Activated T-cell treated with anti-CD3 and anti-CD28 coated beads for 48 hours (primary cell): ENCODE measurements at places on chromosomes 3 and 15.

- no peak for DNase-seq
Observed at GRCh38 chr15:47872208-47872607, 154.9 kb downstream of the SEMA6D start.

GRCh38 chr3:14162178-14162577 lies 16.2 kb downstream of the XPC start:
- DNase-seq, result no peak

- DNase-seq, result no peak
Observed at GRCh38 chr15:70160267-70160666, 62.5 kb upstream of the TLE3 start.

DNA sequence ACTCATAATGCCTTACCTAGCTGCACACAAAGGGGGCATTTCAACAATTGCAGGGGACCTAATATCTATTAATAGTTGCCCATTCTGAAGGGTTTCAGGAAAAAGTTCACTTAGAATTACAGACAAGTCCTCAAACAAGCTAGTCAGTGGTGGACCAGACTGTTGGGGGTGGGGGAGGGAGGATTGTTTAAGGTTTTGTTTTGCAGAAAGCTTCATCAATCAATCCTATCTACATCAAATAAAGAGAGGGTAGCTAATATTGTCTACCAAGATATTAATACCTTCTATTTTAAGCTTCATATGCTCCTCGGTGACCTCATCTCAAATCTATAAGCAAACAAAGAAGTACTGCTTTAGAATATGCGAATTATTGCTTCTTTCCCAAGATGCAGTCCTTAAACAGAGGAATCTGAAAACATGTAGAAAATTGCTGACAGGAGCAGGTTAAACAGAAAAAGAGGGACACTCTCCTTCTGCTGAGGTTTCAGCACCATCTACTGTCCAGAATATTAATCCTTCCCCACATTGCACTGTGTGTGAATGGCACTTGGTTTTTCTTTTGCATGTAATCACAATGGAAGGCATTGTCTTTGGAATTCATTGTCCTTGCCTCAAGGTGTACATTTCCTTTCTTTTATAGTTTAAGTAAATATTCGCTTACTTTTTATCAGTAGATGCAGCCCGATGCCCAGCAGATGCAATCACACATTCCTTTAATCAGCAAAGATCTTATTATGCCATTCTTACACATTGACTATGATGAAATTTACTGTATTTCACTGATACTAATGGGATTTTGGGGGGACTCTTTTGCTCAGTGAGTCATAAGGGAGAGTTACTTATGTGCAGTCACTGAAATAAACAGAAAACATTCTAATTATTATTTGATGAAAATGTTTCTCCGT lies 94.7 kb downstream of the IL5RA start:
- DNase-seq, result no peak

GRCh38 chr15:90033448-90033847 lies 32.3 kb downstream of the ZNF710 start:
- no peak for DNase-seq

GRCh38 chr3:62319570-62320243 lies 53.6 kb downstream of the FEZF2 start:
- no peak for DNase-seq

- DNase-seq, result no peak
Observed at GRCh38 chr3:57654267-57654666, 38.6 kb downstream of the DENND6A start.

DNA sequence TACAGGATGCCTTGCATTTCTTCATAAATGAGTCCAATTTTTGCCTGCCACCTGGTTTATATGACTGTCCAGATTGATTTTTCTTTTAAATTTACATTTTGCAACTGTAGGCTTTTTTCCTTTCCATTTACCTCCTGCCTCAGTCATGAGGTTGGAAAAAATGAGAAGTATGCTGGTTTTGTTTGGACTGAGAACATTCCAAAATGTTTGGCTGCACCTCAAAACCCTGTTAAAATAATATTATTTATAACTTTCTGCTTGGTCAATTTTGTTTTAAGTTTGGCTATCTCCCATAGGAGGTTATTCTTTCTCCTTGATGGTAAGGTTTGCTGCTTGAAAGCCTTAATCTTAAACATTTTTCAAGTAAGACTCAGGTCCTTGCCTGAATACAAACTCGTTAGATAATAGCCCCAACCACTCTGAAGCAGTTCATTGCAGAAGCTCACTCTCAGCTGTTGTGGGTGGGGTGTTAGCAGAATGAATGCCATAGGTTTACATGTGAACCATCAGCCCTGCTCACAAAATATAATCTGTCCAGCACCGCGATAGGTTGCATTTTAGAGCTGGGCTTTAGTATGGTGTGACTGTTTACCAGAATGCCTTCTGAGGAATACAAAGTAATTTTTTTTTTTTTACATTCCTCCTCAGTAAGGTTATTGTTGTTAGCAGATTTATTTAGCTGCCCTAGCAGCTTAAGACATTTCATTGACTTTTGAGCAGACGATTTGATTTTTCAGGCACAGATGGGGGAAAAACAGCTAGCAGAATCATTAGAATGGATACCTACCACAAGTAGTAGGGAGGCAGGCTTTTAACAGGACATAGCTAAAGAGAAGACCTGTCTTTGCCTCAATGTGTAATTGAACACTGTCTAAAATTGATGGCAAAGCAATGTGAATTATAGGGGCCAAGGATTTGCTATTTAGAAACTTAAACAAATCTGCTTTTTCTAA lies 630.8 kb upstream of the KCNMB2 start:
- no peak for DNase-seq

DNA sequence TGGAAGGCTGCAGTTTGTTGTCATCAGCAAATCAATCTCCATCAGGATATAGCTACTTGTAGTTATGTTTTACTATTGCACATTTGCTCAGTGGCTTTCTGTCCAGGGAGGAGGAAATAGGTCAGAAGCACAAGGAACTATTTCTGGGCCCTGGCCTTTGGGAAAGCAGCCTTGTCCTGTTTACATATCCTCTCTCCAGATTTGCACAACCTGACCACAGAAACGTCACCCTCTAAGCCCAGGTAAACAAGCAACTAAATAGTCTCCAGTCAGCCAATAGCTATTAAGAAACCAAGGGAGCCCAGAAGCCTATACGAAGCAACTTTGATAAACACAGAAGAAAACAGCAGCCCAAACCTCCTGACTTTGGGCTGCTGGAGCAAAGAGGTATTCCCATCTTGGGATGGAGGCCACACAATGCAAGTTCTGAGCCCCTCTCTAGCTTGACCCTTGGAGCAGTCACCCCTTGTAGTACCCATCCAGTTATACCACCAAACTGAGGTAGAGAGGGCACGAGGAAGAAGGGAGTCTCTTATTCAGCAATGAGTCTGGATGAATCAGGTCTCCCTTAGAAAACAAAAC lies 2.3 kb upstream of the FEM1B start:
- no peak for DNase-seq

DNA sequence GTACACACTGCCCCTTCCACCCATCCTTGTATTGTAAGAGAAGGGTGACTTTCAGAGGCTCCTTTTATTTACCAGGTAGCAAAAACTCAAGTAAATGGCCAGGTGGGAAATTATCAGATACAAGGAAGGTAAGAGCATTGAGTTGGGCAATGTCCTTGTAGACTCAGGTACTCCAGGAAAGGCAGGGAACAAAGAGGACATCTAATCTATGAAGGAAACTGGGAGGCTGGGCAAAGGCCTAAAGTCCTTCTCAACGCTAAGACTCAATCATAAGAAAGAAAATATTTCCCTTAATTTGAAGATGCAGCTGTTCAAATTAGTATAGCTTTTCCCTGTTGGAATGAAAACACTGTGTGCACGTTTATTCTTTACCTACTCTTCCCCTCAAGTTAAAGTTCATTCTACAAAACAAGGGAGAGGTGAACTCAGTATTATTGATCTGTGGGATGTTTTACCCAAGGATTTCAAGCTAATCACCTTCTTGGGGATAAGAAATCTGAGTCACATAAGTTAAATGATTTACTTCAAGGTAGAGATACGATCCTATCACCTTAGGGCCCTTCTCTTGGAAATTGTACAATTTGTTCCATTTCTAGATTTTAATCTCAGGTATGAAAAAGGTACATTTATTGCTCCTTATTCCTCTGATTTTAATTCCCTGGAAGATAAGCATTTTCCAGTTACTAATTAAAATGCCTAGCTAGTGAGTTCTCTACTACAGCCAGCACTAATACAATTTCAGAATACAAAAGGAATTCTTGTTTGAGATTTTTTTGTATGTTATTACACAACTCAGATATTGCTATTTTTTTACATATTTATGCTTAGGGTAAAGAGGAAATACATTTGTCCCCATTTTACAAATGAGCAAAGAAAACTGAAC lies 80.6 kb downstream of the PLD1 start:
- DNase-seq, result no peak

GRCh38 chr3:62159709-62160092 lies 213.6 kb downstream of the FEZF2 start:
- DNase-seq, result no peak

- no peak for DNase-seq
Observed at GRCh38 chr3:134682196-134682880, 31.5 kb upstream of the KY start.

DNA sequence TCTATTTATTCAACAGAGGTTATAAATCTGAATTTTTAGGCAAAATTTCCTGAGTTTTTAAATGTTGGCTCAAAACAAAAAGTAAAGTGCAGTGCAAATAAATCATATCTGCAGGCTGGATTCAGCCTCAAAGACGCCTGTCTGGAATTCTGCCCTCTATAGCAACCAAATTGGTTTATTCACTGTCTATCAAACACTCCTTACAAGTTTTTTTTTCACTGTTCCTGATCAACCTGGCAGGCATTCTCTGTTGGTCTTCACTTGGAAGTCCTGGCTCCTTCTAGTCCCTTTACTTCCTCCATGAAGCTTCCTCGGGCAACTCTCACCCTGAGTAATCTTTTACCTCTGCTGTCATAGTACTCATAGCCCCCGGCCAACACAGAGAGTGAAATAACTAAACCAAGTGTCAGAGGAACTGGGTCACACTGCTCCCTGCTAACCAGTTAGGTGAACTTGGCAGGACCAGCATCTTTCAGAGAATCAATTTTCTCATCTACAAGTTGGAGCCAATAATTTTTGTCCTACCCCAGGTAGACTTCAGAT lies 36.8 kb upstream of the TIPARP start:
- no peak for DNase-seq

DNA sequence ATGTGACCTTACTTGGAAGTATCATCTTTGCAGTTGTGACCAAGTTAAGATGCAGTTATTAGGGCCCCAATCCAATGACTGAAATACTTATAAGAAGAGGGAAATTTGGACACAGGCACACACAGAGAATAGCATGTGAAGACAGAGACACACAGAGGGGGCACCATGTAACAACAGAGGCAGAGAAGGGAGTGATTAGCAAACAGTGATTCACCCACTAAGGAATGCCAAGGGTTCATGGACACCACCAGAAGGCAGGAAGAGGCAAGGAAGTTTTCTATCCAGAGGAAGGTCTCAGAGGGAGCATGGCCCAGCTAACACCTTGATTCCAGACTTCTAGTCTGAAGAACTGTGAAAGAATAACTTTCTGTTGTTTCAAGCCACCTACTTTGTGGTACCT lies 25.0 kb downstream of the SIDT1 start:
- DNase-seq, result no peak

- no peak for DNase-seq
Observed at GRCh38 chr15:70355275-70355795, 257.6 kb upstream of the TLE3 start.

DNA sequence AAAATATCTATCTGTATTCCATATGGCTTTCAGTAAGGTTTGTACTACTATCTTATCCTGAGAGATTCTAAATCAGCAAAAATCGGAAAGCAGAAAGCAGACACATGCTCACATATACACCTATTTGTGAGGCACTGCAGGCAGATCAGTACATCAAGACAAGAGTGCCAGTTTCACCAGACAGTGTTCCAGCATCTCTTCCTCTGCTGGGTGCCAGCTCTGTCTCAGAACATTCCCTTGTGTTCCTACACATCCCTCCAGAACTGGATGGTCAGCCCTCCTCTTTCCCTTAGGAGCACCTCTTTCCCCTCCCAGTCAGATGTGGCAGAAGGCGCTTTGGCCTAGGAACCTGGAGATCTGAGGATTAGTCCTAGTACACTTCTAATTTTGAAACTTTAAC lies 121.3 kb upstream of the IL12A start:
- no peak for DNase-seq

- DNase-seq, result no peak
Observed at GRCh38 chr3:114863848-114864247, 283.2 kb downstream of the ZBTB20 start.

GRCh38 chr15:40815042-40815698 lies 7.9 kb upstream of the DNAJC17 start:
- no peak for DNase-seq

- no peak for DNase-seq
Observed at GRCh38 chr15:95594496-95594895, 736.0 kb upstream of the NR2F2 start.
